ENCODE measurements at places on chromosomes 6 and 20.

DNA sequence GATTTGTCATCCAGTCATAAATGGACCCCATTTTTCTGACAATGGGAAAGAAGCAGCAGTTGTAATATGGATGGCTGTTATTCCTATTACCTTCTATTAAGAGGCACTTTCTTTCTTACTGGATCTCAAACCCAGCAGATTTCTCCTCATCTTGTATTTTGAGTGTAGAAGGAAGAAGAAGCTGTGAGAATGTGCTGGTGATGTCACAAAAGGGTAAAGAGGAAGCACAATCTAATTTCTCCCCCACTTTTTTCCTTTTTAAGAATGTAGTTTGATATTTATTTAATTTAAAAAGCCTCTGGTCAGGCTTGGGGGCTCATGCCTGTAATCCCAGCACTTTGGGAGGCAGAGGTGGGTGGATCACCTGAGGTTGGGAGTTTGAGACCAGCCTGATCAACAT, 100.0 kb upstream of the JARID2 start:
- DNase-seq = no peak

DNA sequence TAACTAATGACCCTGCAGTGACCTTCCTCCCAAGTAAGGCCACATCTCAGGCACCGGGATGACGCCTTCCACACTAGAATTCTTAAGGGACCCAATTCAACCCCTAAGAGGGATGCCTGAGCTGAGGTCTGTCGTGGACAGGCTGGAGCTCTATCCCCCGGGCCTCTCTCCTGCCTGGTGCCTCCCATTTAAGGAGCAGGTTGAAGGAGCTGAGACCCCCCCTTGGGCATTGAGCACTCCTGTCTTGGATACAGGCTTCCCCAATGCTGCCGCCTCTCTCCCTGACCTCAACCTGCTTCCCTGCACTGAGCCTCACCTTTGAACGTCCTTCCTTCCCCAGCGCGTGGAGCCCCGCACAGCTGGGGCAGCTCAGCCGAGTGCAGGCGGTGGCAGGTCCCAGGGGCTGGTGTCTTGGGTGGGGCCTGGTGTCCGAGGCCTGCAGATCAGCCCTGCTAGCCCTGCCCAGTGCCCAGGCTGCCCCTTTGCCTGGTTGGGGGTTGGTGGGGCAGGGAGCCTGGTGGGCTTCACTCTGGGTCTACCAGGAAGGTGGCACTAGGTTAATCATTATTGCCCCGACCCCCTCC, 19.9 kb upstream of the BHLHE23 start:
- DNase-seq = no peak

DNA sequence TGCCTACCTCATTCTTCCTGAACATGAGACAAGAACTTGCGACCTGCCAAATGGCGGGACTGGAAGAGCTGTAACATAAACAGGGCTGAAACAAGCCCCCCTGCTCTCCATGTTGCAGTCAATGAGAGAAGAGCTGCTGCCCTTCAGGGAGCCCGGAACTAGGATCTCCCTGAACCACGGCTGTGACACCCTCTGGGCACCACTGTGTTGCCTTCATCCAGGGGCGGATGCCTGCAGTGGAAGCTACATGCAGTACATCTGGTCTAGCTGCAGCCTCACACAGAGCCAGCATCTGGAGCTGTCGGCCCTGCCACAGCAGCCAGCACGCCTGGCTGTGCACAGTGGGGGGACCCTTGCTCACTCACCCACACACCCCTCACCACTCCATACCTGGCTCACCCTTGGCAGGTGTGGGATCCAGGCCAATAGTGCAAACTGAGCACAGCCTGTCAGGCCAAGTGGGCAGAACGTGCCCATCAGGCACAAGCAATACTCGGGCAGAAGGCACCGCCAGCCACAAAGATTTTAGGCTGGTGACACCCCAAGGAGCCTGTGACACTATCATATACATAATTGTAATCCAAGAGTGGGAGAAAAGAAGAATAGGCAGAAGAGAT, 451.3 kb downstream of the HTR1B start:
- no peak for DNase-seq

- no peak for DNase-seq
Observed at GRCh38 chr20:35274172-35275092, 3.5 kb downstream of the MMP24OS start.

- DNase-seq = no peak
Observed at GRCh38 chr6:147553099-147553498, 44.6 kb downstream of the SAMD5 start.

DNA sequence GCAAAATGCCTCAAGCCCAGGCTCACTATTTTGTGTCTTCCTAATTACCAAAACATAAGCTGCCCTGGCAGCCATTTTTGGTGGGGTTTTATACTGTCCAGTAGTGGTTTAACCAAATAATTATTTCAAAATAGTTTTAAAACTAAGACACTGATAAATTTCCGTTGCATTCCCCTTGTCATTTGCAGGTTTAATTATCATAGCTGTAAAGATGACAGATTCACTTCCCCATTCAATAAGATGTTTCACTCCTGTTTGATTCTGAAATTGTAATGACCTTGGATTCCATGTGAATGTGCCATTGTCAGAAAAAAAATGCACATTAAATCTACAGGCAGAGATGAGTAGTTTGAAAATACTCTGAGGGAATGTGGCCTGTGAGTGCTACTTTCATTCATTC, 172.0 kb downstream of the COL9A1 start:
- DNase-seq = no peak

DNA sequence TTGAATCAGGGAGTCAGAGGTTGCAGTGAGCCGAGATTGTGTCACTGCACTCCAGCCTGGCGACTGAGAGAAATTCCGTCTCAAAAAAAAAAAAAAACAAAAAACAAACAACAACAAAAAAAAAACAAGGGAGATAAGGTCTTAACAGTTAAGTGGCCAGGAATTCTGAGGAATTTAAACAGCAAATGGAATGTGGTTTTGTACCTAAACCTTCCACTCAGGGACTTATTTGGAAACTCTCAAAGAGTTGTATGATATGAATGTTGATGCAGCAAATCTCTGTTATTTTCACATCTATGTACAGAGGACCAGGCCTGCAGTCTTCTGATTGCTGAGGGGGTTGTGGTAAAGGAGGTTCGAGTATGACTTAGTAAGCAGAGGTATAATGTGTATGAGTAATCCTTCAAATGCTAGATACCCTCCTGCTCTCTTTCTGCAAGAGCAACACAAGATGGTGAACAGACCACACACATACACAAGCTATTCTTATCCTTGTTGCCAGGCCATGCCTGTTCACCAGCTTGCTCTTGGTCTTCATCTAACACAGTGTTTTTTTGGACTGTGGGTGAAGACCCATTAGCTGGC, 174.9 kb upstream of the SCGN start:
- no peak for DNase-seq

- DNase-seq = peak; percentile 48
Observed at GRCh38 chr6:27472182-27472616, 706 bp downstream of the ZNF184 start.

GRCh38 chr6:51410453-51410852, 591.8 kb downstream of the TFAP2B start:
- DNase-seq = no peak

GRCh38 chr6:16918586-16918985, 157.3 kb upstream of the ATXN1 start:
- no peak for DNase-seq

DNA sequence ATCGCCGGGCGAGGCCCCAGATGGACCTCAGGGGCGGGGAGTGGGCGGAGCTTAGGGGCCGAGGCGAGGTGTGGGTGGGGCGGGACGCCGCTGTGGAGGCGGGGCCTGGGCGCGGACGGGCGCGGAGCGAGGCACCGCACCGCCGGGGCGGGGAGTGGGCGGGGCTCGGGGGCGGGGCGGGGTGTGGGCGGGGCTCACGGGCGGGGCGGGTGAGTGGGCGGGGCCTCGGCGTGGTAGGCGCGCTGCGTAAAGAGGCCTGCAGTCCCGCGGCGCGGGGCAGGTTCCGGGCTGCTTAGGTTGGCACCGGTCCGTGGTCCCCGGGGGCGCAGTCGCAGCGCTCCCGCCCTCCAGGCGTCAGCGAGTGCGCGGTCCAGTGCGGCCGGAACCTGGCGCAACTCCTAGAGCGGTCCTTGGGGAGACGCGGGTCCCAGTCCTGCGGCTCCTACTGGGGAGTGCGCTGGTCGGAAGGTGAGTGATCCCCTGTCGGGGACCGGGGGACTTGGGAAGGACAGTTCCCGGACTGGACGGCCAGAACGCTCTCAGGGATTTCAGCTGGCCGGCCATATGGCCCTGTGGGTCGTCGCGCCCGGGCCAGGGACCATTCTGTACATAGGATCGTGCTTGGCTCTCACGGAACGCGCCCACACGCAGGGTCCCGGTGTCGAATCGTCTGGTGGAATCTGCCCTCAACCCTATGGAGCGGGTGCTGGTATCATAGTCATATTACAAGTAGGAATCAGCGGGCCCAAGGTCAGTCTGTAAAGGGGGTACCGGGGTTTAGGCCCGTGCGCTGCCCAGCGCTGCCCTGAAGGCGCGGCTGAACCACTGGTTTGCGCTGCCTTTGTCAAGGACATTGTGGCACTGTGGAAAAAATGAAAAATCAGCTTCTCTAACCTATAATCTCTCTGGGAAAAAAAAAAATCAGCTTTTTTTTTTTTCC, at the start of gene NQO2:
Gene NQO2, plus strand, starts transcription at position 277 of the 940 bp plus-strand sequence. CDS start 6,659 bp downstream, outside the sequence.
- peak; percentile 42 for DNase-seq

DNA sequence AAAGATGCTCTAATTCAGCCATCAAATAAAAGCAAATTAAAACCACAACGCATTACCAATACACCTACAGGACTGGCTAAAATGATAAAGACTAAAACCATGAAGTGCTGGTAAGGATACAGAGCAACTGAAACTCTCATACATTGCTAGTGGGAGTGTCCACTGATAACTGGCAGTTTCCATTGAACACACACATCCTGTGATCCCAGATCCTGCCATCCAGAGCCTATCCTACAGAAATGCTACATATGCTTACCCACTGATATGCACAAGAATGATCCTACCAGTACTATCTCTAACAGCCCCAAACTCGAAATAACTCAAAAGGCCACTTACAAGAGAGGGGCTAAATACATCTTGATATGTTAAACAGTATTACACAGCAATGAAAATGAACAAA, 81.0 kb downstream of the FYN start:
- no peak for DNase-seq

DNA sequence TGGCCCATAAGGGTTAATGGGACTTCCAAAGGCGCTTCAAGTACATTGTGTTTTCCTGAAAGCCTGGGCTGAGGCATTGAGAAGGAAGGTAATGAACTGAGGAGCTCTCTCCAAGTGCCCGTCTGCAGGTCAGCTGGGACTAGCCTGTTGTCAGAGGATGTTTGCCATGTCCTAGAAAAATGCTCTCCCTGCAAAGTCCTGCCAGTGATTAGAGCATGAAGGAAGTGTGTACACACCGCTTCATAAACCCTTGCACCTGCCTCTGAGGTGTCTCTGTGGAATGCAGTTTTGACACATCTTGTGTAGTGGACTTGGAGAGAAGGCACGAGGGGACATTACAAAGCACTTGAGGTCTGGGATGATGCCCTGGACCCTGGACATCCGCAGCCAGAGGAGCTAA, 506.7 kb downstream of the KIF16B start:
- DNase-seq = no peak

GRCh38 chr6:67541586-67541985, 1093.5 kb upstream of the ADGRB3 start:
- no peak for DNase-seq

- DNase-seq = no peak
Observed at GRCh38 chr6:78308025-78308424, 559.3 kb upstream of the IRAK1BP1 start.

DNA sequence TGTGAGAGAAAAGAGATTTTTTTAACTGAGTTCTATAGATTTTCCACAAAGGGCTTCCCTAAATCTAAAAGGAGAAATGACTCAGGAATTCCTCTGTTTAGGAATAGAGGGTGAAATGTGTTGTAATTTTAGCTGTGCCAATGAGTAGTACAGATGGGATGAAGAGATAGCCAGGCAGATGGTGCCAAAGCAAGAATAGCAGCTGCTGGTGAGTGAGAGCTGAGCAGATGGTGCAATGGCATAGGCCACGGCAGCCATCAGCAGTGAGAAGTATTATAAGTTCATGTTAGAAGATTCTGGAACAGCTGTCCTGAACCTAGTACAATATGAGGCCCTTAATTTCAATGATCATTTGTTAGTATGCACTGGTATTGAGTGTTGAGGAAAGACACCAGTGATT, 40.2 kb upstream of the CRISP1 start:
- DNase-seq = no peak

- DNase-seq = no peak
Observed at GRCh38 chr6:53929041-53929820, 134.4 kb downstream of the LRRC1 start.

- no peak for DNase-seq
Observed at GRCh38 chr20:47662483-47663353, 122.6 kb downstream of the SULF2 start.

DNA sequence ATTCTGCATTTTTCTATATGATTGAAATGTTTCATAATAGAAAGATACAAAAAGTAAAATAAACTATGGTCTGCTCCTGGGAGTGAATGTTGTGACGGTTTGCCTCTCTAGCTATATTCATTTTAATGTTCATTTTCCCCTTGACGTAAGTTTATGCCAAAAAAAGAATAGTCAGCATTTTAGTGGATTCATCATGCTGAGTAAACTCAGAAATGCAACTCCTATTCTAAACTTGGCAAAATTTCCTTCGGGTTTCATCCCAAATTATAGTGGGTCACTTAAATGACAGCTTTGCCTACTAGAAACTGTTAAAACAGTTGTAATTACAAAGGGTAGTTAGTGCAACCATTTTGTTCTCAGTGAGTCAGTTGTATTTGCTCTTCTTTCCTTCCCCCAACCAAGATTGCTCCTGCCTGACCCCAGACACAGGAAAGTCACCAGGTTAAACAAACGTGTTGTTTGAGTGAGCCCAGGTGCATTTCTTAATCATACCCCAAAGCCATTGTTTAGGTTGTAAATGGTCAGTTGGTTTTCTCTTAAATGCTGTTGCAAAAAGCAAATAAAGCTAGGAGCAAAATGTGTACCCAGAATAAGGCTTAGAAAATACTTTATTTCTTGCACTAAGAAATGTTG, 482.3 kb upstream of the SOX4 start:
- DNase-seq = no peak

GRCh38 chr6:27873021-27873940, 38.9 kb downstream of the OR2B2 start:
- DNase-seq = peak; percentile 10

- no peak for DNase-seq
Observed at GRCh38 chr20:57818418-57819181, 108.8 kb upstream of the PMEPA1 start.

Data from NCI-H1092 (cell line).